ENCODE measurements at places on chromosomes 7 and 10.

GRCh38 chr10:63247771-63248170 lies 114.6 kb downstream of the NRBF2 start:
- DNase-seq: no peak

GRCh38 chr7:41873741-41874140 lies 170.9 kb upstream of the INHBA start:
- DNase-seq: peak; percentile 67

DNA sequence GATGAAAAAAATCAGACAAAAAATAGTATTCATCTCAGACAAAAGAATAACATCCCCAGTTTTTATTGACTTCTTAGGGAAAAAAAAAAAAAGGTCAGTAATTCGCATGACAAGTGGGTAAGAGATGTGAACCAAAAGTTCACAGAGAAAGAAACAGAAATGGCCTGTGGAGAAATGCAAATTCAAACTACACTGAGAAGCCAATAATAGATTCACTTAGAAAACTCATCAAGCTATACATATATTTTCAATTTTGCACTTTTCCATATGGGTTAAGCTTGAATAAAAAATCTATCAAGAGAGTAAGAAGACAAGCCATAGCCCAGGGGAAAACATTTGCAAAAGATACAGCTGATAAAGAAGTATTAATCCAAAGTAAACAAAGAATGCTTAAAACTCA lies 28.0 kb downstream of the HERC4 start:
- DNase-seq: no peak

- DNase-seq: no peak
Observed at GRCh38 chr10:111151595-111152307, 74.9 kb downstream of the ADRA2A start.

- DNase-seq: no peak
Observed at GRCh38 chr10:107829161-107829560, 664.7 kb upstream of the SORCS1 start.

DNA sequence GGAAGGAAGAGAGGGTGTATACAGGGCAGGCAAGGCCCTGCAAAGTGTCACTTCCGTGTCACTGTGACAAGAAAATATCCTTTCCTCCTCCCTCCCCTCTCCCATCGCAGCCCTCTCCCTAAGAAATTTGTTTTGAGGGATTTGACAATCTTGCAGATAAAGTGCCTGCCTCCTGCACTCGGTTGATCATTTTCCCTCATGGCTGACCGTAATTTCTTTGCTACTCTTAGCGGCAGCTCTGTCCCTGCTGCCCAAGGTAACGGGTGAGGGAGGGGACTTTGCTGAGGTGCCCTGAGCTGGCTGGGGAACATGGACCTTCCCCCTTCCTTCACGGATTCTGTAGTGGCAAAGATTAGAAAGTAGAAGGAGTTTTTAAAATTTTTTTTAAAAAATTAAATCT lies 179.1 kb downstream of the TCF7L2 start:
- no peak for DNase-seq
